ENCODE measurements at places on chromosomes 11 and 22.

DNA sequence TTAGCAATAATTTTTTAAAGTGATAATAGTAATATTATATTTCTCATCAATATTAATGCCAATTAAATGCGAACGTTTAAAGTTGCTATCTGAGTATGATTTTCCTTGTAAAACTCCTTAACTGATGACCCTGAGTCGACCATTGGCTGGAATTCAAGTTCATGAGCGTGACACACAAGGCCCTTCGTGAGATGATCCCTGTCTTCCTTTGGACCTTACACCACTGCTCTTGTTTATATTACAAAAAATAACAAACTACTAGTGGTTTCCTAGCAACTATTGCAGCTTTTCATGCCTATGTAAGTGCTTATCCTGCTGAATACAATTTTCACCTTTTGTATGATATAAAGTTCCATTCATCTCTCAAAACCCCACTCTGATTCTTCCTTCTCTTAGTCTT is 752.9 kb downstream of the CNTN5 start:
- no peak for DNase-seq

DNA sequence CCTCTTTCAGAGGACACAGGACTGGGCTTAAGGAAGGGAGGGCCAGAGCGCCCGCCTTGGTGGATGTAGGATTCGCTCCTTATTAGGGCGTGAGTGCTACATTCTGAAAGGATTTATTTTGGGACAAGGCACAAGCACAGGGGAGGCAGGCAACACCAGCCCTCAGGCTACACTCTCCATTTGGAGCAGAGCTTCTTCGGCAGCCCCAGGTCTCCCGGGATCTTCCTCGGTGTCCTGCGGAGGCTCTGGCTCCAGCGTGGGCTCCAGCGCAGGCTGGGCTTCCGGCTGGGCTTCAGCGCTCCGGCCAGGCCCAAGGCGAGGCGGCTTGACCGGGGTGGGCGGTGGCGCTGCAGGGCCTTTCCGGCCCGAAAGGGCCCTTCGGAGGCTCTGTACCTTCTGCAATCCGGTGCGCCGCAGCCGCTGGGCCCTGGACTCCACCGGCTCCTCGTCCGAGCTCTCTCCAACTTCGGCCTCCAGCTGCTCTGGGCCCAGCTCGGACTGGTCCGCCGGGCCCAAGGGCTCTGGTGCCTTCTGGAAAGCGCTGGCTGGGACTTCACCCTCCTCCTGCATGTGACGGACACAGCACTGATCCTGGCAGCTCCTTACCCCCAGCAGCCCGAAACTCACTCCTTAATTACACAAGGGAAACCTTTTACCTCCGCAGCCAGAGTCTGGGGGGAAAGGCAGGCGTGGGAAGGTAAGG is 1.1 kb downstream of the CAVIN3 start:
- no peak for DNase-seq

GRCh38 chr11:99370549-99371216 is 349.9 kb downstream of the CNTN5 start:
- DNase-seq, result peak; percentile 82

- peak; percentile 54 for DNase-seq
Observed at GRCh38 chr11:133078591-133079404, 453.5 kb downstream of the OPCML start.

DNA sequence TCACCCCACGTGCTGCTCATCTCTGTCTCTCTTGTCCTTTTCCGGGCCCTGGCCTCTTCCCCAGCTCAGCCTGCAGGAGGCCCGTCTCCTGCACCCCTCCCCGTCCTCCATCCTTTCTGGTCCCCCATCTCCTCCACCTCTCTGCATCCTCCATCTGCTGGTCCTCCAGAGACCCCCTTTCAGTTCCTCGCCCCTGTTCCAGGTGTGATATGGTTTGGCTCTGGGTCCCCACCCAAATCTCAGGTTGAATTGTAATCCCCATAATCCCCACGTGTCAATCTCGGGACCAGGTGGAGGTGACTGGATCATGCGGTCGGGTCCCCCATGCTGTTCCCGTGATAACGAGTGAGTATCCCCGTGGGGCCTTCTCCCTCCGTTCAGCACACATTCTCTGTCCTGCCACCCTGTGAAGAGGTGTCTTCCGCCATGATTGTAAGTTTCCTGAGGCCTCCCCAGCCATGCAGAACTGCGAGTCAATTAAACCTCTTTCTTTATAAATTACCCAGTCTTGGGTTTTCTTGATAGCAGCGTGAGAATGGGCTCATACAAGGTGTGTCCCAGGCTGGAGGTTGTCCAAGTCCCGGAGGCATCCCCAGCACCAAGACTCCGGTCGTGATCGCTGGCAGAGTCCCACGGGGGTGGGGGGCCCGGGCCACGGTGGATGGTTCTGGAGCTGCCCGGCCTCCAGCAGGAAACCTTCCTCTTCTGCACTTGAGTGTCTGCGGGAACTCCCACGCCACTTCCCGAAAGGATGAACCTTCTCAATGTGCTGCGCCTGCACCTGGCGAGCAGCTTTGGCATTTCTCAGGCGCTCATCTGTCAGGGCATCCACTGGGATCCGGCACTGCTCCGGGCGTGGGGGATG is 29.0 kb upstream of the TOLLIP start:
- no peak for DNase-seq

GRCh38 chr11:119481021-119481666 is 58.2 kb upstream of the THY1 start:
- DNase-seq, result peak; percentile 78

DNA sequence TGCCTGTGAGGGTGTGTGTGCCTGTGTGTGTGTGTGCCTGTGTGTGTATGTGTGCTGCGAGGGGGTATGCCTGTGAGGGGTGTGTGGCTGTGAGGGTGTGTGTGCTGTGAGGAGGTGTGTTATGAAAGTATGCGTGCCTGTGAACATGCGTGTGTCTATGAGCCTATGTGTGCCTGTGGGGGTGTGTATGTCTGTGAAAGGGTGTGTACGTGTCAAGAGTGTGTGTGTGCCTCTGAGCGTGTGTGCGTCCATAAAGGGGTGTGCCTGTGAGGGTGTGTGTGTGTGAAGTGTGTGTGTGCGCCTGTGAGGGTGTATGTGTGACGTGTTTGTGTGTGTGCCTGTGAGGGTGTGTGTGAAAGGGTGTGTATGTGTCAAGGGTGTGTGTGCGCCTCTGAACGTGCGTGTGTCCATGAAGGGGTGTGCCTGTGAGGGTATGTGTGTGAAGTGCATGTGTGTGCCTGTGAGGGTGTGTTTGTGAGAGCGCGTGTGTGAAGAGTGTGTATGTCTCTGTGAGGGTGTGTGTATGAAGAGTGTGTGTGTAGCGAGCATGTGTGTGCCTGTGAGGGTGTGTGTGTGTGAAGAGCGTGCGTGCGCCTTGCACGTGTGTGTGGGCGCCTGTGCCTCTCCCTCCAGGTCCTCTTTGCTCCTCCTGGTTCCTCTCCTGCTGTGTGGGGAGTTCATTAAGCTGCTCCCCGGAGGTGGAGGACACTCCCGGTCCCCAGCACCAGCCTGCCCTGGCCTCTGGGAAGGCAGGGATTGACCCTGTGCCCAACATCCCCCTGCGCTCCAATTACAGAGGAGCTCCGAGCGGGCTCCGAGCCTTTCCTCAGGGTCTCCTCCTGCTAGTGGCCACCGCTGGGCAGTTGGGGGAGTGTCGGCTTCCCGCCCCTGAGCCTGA is 53.3 kb downstream of the CACNA1I start:
- no peak for DNase-seq

DNA sequence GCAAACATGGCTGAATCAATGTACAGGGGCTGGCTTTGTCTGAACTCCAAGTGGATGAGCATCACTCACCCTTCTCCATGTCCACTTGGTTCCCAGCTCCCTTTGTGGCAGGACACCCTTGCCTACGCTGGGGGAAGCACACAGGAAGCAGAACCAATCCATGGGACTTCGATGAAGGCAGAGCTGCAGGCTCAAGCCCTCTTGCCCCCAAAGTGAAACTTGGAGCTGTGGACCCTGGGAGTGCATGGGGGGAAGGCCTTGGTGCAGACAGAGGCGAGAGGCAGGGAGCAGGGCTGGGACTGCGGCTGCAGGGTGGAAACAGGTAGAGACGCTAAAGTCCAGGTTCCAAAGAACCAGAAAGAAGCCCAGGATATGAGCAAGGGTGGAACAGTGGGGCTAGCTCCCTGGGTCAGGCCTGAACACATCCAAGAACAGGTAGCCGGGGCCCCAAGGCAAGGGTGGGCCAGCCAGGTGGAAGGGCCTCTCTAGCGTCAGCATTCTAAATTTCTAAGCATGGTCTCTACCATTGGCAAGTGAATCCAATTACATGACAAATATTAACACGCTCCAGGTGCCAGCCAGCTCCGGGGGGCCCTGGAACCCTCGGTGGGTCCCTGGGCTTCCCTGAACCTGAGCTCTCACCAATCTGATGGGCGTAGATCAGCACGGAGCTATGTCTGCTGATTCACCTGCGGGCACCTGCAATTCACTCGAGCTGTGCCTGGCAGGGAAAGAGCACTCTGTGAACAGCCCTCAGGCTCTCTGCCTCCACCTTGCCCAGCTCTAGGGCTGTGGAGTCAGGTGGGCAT is 532.8 kb downstream of the BRD1 start:
- DNase-seq, result no peak

- DNase-seq, result no peak
Observed at GRCh38 chr11:36751335-36751781, 153.3 kb upstream of the RAG2 start.

DNA sequence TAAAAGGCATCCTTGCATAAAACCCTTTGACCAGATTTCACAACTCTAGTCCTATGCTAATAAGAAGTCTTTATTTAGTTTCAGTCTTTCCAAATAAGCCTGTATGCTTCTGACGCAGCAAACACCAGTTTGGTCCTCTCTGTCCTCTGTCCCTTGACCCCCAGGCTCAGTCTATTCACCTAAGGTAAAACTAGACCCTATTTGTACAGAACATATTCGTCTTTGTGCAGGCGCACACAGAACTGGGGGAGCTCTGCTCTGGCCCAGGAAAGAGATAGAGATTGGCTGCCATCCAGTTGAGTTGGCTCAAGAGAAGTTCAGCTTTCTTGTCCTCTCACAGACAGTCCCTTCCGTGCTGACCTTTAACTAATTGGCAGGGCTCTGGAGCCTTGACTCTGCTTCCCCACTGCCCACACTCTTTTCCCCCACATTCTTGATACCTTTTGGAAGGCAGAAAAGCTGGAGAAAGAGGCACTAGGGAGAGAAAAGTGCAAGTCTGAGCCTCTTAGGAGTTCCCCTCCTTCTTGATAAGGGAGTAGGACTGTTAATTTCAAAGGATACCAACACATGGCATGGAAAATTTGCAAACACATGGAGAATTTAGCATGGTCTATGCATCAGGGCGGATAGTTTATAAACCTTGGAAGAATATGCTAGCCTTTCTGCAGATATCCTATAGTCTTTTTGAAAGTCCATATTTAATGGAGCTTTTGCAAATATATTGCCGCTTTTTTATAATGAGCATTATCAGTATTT is 21.2 kb upstream of the PSMA1 start:
- DNase-seq, result no peak

- DNase-seq, result peak; percentile 21
Observed at GRCh38 chr11:102007567-102008437, 39.4 kb upstream of the CFAP300 start.

- no peak for DNase-seq
Observed at GRCh38 chr11:116558504-116559211, 214.1 kb downstream of the BUD13 start.

DNA sequence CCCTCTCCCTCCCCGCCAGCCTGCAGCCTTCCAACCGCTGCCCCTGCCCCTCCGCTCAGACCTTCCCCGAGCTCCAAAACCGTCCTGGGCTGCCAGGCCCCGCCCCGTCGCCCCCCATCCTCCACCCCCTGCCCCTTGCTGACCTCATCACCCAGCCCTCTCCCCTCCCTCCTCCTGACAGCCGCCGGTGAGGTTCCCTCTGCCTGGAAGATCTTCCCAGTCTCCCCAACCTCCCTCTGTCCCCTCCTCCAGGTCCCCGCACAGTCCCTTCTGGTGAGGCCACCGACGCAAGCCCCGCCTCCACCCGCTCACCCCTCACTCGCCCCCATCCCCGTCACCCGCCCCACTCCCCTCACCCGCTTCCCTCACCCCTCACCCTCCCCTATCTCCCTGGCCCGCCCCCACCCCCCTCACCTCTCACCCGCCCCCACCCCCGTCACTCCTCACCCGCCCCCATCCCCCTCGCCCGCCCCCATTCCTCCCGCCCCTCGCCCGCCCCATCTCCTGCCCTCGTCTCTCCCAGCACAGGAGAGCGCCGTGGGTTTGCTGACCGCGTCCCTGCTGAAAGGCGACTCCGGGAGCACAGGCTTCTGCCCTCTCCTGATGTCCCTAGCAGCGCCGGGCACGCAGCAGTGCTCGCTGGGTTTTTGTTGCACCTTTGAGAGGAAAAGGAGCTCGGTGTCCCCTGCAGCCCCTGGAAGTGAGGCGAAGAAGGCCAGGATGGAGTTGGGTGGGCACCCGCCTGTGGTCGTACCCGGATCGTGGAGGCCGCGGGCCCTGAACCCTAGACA is 16.4 kb upstream of the UPK3A start:
- DNase-seq, result no peak

DNA sequence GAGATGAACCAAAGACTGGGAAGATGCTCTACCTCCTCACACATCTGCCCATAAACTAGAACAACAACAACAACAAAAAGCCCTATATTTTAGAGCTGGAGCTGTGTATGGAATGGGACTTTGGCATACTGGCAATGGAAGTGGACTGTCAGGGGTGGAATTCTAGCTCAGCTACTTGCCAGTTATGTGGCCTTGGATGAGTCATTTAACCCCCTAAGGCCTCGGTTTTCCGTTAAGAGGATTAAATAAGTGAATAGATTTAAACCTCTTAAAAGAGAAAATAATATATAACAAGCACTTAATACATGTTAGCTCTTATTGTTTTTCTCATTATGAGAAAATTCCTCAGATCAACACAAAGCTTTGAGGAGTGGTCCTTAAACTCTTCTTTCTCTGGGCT is 195.0 kb downstream of the KIF18A start:
- no peak for DNase-seq

DNA sequence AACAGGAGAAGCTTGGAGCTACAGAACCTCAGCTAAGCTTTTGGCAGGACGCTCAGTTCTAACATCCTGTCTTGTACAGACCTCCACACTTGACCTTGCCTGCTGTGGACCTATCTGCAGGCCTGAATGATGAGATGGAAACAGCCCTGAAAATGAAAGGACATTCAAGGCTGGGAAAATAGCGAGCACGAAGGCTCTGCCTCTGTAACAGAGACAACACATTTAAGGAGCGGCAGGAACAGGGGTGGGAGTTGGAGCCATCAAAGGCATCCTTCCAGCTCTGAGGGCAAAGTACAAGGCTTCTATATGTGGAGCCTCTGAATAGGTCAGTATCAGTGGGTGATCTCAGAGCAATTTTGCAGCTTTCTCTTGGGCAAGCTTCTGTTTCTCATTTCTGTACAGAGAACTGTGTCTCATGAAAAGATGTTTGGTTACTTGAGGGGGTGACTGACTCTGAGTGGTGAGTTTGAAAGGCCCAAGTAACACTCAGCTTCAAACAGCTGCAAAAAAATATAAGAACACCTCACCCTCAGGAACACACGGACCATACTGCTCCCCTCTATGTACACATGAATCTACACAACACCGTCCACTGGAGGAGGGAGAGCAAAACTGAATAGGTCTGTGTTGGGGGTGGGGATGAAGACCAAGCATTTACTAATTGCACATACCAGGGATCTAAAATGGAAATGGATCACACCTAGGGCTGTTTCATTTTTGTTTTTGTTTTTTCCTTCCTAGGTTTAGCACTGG is 101.6 kb downstream of the CCDC81 start:
- no peak for DNase-seq

All from NCI-H1105 (cell line).